ENCODE measurements at places on chromosomes 12 and 14.

DNA sequence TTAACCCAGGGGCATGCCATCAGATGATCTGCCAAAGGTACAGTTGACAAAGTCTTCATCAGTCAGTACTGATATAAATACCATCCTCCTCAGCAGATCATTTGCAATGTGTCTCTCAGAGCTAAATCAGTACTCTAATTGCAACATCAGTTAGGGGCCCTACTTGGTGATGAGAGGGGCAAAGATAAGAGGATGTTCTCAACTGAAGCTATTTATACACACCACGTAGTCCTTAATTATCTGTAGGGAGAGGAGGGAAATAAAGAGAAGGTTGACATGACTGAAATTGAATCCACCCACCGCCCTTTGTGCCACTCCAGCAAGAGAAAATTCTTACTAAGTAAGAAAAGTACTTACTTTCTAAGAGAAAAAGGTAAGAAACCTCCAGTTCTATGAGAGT lies 157.8 kb upstream of the NUDT4 start:
- DNase-seq = no peak

DNA sequence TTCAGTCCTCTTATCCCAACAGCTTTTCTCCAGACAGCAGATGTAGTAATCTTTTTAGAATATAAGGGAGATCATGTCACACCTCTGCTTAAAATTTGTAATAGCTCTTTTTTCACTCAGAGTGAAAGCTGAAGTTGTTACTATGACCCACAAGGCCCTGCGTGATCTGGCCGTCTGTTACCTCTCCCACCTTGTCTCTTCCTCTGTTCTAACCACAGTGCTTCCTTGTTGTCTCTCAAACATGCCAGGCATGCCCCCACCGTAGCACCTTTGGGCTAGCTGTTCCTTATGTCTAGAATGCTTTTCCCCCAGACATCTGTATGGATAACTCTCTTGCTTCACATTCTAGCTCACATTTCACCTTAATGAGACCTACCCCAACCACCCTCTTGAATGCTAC lies 6.5 kb downstream of the NECAP1 start:
- peak; percentile 60 for DNase-seq

GRCh38 chr12:39777465-39777864 lies 157.9 kb upstream of the ABCD2 start:
- no peak for DNase-seq

DNA sequence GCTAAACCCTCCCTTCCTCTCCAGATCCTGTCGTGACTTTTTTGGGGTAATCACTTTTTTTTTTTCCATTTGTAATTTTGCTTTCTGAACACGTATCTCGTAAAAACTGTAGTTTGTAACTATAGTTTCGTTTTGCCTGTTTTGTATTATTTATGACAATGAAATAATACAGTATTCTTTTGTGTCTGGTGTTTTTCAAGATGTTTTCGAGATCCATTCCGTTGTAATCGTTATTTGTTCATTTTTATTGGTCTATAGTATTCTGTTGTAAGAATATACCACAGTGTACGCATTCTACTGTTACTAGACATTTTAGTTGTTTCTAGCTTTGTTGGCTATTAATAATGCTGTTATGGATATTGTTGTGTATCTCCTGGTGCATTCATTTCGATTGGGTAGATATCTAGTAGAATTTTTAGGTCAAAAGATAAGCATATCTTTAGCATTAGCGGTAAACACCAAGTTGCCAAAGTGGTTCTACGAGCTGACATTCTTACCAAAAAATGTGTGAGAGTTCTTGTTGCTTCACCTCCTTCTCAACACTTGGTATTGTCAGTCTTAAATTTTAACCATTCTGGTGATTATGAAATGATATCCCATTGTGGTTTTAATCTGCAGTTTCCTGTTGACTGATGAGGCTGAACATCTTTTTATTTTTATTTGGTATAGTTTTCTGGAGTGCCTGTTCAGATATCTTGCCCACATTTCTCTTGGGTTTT lies 92.3 kb upstream of the EVL start:
- DNase-seq = no peak

- DNase-seq = no peak
Measured at GRCh38 chr12:60421741-60422140, 825.9 kb downstream of the SLC16A7 start.

DNA sequence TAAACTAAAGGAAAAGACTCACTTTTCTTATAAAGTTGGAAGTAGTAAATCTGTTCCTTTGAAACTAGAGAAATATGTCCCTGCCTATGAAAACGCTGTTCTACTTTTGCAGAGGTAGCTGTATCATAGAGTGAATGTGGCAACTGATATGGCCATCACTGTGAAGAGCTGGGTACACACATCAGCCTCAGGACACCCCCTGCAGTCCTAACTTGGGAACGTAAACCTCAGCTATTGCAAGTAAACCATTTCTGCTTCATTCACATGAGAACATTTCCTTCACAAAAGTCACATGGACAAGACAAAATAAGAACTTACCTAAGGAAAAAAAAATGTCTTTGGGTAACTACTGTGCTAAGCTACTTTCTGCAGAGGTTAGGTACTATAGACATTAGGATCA lies 233.3 kb upstream of the PPFIA2 start:
- DNase-seq = peak; percentile 9

GRCh38 chr12:90193500-90193899 lies 484.9 kb upstream of the ATP2B1 start:
- no peak for DNase-seq

GRCh38 chr12:1504895-1505311 lies 89.5 kb downstream of the FBXL14 start:
- DNase-seq = no peak

GRCh38 chr12:81070846-81071245 lies 7.0 kb upstream of the ACSS3 start:
- no peak for DNase-seq

GRCh38 chr12:5467931-5468330 lies 36.0 kb downstream of the NTF3 start:
- DNase-seq = no peak

GRCh38 chr12:49705479-49706134 lies 1.6 kb downstream of the FMNL3 start:
- DNase-seq = peak; percentile 40

Data from activated CD4-positive, alpha-beta T cell treated with anti-CD3 and anti-CD28 coated beads, Interleukin-2, amount 50 U/mL, for 16 hours (primary cell).